T-helper 1 cell (primary cell): ENCODE measurements at places on chromosomes 1 and 21.

- no peak for DNase-seq
Measured at GRCh38 chr1:38463074-38463473, 396.5 kb downstream of the RRAGC start.

DNA sequence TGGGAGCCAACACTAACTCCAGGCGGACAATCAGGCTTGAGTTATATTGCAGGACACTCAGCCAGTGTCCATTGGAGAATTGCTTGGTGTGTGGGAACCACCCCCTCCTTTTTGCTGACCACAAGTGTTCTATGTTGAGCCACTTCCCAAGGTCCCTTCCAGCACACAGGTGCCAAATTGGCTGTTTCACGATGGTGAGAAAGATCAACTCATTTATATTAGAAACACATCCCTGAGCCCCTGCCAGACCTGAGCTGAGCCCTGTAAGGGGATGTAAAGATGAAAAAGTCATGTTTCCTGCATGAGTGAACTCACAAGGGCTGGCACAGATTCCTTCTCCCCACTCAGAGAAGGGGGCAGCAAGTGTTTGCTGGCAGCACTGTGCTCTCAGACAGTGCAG is 96.5 kb downstream of the KCNN3 start:
- DNase-seq: no peak

DNA sequence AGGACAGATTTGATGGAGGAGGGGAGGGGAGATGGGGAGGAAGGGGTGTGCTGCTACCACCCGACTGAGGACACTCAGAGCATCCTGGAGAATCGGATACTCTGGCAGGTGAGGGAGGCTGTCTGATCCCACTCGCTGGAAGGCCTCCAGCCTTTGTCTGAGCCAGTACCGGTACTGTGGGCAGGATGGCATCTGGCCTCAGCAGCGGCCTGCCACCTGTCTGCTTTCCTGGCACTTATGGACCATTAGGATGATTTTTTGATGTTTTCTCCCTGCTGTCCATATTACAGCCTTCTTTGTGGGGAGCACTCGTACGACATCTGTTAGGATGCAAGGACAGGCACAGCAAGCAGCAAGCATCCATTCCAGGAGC is 11.5 kb downstream of the ATP2B4 start:
- DNase-seq: no peak

DNA sequence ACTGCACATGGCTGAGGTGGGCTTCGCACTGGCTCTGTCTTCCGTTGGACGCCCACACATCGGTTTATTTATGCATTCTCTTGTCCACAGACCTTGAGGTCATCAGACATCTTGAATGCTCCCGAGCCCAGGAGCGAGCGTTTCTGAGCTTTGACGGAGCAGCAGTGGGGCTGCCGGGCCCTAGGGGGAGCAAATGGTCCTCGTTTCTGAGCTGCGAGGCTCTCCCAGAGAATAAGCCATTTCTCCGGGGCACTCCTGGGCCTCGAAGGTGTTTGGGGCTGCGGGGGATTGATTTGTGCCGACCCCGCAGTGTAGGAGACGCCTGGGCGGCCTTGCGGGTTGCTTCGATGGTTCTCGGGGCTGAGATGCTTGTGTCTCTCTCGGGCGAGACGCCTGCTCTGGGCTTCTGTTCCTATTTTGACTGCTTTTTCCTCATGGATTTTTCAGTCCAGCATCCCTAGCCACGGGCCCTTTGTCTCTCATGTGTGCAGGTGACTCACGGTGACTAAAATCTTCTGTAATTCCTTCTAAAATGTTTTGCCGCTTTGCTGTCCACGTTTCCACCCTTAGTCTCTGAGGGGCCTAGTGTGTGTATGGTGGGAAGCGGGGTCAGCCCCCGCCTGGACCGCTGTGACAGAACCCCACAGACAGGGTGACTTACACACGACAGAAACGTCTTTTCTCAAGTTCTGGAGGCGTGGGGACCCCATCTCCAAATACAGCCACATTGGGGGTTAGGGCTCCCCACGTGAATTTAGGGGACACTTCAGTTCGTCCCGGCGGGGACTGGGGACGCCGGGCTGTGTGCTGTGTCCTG is 62.1 kb downstream of the FAAP20 start:
- no peak for DNase-seq

DNA sequence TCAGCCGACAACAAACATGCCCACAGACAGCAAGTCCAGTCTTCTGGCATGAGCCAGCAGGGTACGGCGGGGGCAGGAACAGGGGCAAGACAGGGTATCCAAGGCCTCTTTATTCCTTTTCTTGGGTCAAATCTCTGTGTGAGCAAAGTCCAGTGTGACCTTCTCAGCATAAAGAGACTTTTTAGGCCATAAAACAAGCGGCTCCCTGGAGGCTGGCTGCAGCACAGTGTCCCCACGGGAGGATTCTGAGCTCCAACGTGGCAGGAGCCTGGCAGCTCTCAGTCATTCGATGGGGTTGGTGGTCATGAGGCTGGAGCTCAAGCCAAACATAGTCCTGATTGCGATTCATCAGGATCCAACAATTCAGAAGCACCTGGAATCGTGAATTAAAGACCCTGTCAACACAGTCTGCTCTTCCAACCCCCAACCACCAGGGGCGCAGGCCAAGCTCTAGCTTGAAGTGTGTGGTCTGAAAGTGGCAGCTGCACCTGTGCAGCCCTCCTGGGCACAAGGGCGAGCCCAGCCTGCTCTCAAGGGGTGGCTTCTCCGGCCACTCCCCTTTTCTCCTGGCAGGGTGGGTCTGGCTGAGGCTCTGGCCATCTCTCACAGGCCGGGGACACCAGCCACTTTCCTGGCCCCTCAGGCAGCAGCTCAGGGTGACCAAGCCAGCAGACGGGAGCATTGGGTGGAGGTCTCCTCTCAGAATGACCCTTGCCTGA is 62.1 kb downstream of the SLC66A1 start:
- DNase-seq: no peak

DNA sequence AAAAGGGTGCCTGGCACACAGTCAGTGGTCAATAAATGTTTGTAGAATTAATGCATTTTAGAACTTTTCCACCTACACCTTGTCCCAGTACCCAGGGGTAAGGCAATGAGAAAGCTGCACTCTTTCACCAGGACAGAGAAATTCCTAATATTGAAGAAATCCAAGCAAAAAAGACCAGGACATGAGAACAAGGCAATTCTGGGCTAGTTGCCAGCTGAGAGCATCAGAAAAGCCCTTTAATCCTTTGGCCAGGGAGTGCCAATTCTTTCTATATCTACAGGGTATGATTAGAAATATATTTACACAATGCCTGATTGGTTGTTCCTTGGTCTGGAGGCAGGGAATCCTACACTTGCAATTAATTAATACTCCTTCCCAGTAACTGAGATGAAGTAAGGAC is 492.4 kb upstream of the NFIA start:
- DNase-seq: no peak

DNA sequence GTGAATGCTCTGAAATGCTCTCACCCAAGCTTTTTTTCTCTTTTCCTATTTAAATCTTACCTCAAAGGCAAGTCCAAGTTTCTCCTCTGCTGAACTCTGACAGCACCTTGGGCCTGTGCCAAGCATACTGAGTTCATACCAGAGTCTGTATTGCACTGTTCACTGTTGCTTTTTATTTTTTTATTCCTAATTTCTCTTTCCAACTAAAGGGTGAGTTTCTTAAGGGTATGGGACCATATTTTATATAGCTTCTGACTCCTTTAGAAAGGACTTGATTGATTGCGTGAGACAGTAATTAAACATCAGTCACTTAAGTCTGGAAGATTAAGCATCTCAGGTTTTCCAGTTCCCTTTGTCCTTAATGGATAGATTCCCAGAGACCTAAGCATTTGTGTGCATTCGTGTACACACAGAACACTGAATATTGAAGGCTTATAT is 69.9 kb downstream of the CACHD1 start:
- DNase-seq: no peak

GRCh38 chr1:41520951-41521752 is 36.7 kb upstream of the EDN2 start:
- DNase-seq: no peak

DNA sequence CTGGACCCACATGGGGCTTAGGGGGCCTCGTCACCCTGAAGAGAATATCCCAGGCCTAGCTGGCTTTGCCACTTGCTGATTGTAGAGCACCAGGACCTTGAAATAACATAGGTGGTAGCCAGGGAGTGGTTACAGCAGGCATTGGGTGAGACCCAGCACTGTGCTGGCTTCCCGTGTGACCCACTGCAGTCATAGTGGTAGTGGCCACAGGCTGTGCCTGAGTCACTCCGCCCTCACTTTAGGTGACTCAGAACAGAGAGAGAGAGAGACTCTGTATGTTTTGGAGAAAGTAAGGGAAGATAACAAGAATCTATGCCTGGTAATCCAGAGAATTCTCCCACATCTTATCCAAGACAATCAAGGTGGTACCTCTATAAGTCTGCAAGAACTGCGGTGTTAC is 98.7 kb upstream of the LHX8 start:
- no peak for DNase-seq

DNA sequence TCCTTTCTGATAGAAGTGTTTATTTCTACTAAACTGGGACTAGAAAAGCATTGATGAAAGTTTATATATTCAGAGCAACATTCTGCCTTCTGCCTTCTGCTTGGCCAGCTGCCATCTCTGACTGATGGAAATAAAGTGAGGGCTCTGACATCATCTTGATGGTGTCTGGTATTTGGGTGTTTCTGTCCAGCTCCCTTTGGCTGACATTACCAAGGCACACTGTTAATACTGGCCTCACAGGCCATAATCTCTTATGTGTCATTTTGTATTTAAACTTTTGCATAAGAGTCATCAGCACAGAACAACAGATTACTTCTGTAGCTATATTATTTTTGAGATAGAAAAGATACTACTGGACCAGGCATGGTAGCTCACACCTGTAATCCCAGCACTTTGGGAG is 216.9 kb downstream of the RYR2 start:
- no peak for DNase-seq

DNA sequence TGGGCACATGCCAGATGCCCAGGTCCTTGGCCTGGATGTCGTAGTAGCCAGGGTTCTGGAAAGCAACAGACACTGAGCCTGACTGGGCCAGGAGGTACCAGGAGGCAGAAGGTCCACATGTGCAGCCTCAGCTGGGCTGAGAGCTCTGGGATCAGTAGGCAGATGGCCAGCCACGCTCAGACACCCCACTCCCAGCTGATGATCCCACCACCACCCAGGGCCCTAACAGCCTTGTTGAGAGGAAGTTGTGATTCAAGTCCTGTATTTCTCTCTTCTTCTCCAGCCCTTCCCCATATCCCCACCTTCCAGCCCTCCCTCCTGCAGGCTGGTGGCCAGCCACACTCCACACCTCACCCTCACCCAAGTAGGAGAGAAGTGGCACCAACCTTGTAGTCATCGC is 4.0 kb downstream of the ITLN2 start:
- DNase-seq: no peak

DNA sequence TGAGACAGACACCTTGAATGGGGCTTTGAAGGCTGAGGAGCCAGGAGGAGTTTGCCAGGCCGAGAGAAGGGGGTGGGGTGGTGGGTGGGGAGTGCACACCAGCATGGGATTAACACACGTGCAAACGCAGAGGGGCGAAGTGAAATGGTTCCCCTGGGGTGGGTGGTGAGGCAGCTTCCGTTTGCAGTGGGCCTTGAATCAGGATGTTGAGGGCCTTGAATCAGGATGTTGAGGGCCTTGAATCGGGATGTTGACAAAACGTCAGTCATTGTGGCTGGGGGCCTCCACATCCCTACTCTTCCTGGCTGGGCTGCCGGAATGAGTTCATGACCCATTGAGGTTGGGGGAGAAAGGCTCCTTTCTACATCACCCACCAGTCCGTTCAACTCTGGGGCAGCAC is 16.6 kb downstream of the LDLRAP1 start:
- DNase-seq: no peak

DNA sequence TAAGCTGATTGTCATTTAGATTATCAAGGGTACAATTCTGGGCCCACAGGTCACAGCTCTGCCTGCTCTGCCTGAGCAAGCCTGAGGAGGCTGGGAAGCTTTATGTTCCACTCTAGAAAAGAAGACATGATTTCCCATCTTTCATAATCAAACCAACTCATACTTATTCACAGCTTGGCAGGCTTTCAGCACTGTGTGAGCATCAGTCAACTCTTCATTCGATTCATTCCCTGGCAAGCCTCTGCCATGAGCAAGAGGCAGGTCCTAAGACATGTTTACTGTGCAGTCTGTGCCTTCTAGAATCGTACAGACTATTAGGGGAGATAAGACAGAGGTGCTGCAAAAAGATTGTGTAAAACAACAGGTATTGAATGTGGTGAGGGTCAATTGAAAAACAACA is 24.5 kb upstream of the KIRREL1 start:
- no peak for DNase-seq

DNA sequence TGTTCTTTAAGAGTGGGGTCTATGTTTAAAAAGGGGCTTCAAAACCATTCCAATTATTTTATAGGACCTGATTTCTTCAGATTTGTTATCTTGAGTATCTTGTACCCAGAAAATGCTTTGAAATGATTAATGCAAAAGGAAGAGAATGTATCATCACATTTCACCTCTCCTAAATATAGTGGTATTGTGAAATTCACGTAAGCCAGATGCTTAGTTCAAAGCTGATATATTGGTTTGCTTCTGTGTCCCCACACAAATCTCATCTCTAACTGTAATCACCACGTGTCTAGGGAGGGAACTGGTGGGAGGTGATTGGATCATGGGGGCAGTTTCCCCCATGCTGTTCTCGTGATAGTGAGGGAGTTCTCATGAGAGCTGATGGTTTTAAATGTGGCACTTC is 8.5 kb downstream of the SOAT1 start:
- DNase-seq: no peak

GRCh38 chr1:86765073-86765472 is 60.7 kb downstream of the SH3GLB1 start:
- no peak for DNase-seq

DNA sequence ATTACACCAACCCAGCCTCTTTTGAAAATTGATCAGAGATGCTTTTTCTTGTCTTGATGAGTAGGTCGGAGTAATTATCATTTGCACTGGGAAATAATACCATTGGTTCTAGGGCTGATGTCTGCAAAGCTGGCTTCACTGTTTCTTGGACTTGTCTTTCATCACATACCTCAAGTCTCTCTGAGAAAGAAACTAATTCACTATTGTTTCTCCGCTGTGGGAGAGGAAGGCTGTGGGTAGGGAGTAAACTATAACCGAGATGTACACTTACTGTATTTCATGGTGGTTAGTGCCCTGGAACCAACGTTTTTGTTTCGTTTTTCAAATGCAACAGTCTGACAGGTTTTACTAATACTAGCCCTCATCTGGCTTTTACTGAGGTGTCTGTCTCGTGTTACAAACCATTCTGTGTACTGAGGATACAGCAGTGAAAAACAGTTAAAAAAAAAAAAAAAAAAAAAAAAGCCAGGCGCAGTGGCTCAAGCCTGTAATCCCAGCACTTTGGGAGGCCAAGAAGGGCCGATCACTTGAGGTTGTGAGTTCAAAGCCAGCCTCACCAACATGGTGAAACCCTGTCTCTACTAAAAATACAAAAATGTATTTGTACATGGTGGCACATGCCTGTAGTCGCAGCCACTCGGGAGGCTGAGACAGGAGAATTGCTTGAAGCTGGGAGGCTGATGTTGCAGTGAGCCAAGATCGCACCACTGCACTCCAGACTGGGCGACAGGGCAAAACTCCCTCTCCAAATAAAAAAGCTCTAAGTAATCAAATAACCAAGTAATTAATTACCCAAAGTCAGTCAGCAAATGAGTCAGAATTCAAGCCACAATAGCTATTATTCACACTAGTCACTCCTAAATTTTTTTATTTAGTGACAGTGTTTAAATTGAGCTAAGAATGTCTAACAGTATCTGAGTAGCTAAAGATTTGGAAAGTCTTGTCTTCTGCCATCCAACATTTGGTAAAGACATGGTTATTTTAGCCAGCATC is 23.3 kb downstream of the TOMM20 start:
- peak; percentile 87 for DNase-seq
